Activated CD8-positive, alpha-beta T cell treated with anti-CD3 and anti-CD28 coated beads for 36 hours (primary cell): ENCODE measurements at places on chromosomes 7 and 10.
A peak's percentile ranks its signal among the peaks of the same experiment; 100 is the strongest.

DNA sequence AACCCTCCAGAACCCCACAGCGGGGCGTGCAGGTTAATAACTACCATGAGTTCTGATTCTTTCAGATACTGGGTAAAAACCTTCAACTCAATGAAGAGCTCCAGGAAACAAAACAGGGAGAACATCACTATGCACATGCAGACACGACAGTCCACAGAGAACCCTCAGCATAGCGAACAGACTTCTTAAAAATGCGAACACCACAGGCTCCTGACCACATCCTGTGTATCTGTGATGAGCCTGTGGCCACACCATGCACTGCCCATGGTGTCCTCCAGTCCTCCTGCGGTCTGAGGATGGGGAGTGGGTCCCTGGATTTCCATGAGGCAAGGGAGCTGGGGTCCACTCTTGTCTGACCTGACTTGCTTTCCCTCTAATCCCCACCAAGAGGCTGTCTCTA, 107.2 kb downstream of the COBL start:
- no peak overlapping the region for H3K27ac ChIP-seq
- no peaks in the 10 kb centered on the region for H3K36me3 ChIP-seq
- H3K27me3 ChIP-seq = no peaks in the 10 kb centered on the region
- no peak overlapping the region for H3K4me3 ChIP-seq

DNA sequence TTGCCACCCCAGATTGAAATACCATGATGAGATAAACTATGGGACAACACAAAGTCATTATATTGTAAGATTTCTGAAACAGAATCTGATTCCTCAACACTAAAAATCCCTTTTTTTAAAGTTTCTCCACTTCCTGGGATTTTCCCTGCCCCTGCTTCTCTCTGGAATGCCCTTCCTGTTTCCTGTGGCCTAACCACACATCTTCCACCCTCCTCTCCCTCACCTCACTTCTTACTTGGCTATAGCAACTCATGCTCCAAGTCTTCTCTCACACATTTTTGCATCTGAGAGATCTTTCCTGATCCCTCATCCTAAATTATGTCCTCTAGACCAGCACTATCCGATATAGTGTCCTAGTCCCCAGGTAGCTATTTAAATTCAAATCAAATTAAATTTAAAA, 4.1 kb upstream of the RELN start:
- peaks cover 5% of the 10 kb centered on the region for H3K4me1 ChIP-seq
- no peak overlapping the region for H3K27ac ChIP-seq
- H3K27me3 ChIP-seq = peaks cover 25% of the 10 kb centered on the region
- H3K4me3 ChIP-seq = no peak overlapping the region
- no peaks in the 10 kb centered on the region for H3K36me3 ChIP-seq
- no peak for DNase-seq

DNA sequence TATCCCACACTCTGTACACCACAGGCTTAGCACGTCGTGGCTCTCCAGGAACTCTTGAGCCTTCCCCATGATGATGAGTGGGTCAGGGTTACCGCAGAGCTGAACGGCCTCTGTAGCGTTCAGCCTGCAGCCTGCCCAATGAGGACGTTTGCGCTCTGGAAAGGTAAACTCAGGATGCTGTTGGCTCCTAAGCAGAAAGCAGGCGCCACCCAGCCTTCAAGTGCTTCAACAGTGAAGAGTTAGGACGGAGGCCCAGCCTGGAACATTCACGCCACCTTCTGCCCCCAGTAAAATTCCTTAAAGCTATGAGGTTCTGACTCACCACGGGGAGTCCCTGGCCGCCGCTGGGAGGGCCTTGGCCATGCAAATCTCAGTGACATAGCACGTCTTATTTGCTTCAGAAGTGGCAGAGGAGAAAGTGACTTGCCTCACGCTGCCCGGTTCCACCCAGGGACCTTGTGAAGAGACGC, 161.5 kb upstream of the SH2B2 start:
- H3K27me3 ChIP-seq = no peaks in the 10 kb centered on the region
- no peaks in the 10 kb centered on the region for H3K36me3 ChIP-seq
- H3K4me1 ChIP-seq = peaks cover 14% of the 10 kb centered on the region

DNA sequence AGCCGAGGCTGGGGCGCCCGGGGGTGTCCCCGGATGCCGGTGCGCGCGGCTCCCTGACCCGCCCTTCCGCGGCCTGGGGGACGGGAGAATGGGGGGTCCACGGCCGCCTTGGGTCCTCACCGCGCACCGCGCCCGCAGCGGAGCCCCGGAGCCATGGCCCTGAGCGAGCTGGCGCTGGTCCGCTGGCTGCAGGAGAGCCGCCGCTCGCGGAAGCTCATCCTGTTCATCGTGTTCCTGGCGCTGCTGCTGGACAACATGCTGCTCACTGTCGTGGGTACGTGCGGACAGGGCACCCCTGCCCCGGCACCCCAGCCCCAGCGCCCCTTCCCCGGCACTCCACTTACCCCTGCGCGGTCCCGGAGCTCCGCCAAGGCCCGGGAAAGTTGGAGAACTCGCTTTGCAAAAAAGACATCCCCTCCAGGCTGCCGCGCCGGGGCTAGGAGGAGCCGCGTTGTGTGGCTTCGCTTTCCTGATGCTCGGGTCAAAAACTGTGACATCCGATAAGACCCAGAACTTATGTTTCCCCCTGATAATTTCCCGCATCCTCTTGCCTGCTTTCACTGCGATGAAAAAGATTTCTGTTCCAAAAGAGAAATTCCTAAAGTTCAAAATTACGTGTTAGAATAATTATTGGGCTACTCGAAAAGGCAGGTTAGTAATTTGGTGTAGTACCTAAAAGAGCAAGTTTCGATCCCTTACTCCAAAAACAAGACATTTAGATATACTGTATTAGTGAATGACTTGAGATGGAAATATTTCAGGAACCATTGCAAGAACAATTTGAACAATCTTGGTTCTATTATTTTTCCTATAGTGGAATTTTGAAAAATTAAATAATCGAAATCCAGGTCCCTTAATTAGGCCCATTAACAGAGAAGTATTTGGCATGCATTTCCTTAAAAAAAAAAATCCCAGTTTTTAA, 888 bp downstream of the SLC18A2 start:
- peaks cover 35% of the 10 kb centered on the region for H3K27me3 ChIP-seq
- H3K4me1 ChIP-seq = peaks cover 3% of the 10 kb centered on the region
- H3K4me3 ChIP-seq = peak overlapping the region; percentile 34
- no peaks in the 10 kb centered on the region for H3K36me3 ChIP-seq
- no peak overlapping the region for H3K27ac ChIP-seq

- no peaks in the 10 kb centered on the region for H3K27me3 ChIP-seq
- H3K36me3 ChIP-seq = no peaks in the 10 kb centered on the region
- peaks cover 19% of the 10 kb centered on the region for H3K4me1 ChIP-seq
- H3K27ac ChIP-seq = no peak overlapping the region
- DNase-seq = no peak
Observed at GRCh38 chr7:77339726-77340125, 76.4 kb downstream of the GSAP start.

GRCh38 chr10:124076148-124076733, 17.2 kb downstream of the CHST15 start:
- no peak overlapping the region for H3K27ac ChIP-seq
- peaks cover 15% of the 10 kb centered on the region for H3K4me1 ChIP-seq
